ENCODE measurements at places on chromosomes 5 and 9.

DNA sequence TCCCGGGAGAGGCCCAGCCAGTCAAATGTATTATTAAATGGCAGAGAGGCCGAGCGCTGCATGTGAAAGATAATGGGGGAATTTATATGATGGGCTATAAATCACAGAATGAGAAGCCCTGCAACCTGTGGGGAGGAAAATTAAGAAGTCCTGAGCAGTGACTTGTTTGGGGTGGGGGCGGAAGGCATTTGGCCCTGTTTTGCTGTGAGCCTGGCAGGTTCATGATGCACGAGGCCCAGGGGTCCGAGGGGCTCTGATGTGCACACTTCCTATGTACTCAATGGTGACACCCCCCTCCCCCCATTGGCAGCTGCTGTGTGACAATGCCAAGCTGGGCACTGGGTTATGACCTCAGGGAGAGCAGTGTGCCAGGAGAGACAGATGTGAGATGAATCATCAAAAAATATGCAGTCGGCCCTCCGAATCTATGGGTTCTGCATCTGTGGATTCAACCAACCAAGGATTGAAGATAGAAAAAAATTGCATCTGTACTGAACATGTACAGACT, 13.7 kb upstream of the DAB2IP start:
- no peak for DNase-seq

GRCh38 chr5:51398875-51399642, 15.8 kb downstream of the ISL1 start:
- DNase-seq = no peak

GRCh38 chr5:1488882-1489680, 34.7 kb downstream of the LPCAT1 start:
- no peak for DNase-seq

DNA sequence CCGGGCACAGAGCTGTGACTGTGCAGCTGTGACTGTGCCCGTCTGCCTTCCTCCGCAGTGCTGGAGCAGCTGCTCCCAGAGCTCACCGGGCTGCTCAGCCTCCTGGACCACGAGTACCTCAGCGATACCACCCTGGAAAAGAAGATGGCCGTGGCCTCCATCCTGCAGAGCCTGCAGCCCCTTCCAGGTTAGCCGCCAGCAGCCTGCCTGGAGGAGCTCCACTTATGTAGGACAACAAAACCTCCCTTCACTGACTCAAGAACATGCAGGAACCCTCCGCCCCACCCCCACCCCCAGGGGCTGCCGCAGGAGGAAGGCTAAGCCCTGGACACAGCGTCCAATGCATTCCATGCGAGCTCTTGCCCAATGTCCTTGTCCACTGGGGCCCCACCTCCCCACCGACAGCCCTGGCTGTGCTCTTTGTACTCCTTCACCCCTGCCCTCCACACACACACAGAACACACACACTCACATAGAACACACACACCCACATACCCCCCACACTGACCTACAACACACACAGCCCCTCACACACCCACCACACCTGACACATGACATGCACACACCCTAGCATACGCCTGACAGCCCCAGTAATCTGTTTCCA, 27.9 kb downstream of the AFAP1L1 start:
- no peak for DNase-seq

GRCh38 chr5:114912189-114912920, 257.4 kb downstream of the TRIM36 start:
- DNase-seq = no peak
